Stimulated activated CD8-positive, alpha-beta memory T cell treated with anti-CD3 and anti-CD28 coated beads, Interleukin-7, amount 100 ng/mL, for 1 hour (primary cell): ENCODE measurements at places on chromosomes 4 and X.

GRCh38 chr4:173685831-173686210, 155.8 kb upstream of the HAND2 start:
- no peak for DNase-seq

DNA sequence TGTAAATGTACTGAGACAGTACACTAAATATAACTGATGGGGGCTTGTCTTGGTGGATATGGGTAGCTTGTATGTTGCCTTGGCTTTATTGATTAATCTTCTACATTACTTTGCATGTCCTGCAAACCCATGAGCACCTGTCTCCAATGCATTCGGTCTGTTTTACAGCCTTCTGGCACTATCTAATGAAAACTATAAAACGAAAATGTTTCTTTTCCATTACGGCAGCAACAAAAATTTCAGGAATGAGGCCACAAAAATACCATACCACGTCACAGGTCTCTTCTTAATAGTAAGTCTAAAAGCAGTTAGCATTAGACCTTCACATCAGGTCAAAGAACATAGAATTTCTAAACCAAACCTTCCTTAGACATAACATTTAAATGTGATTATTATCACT, 49.8 kb downstream of the EDNRA start:
- no peak for DNase-seq

GRCh38 chr4:126262665-126263064, 947.9 kb downstream of the FAT4 start:
- no peak for DNase-seq

DNA sequence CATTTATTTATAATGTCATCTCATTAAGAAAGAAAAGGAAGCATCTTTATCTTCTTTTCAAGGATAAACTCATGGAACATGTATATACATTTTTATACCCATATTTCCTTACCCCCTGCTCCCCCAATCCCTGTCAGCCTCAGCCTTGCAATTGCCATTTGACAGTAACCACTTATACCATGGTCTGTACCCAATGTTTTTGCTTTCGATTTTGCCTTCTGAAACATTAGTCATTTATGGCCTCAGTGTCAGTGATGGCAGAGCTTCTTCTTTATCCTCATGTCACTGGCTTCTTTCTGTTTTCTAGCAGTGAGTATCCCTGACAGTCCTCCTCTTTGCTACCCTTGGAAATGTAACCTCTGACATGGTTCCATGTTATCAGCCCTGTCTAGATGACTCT, 228.4 kb downstream of the SPRY1 start:
- no peak for DNase-seq

DNA sequence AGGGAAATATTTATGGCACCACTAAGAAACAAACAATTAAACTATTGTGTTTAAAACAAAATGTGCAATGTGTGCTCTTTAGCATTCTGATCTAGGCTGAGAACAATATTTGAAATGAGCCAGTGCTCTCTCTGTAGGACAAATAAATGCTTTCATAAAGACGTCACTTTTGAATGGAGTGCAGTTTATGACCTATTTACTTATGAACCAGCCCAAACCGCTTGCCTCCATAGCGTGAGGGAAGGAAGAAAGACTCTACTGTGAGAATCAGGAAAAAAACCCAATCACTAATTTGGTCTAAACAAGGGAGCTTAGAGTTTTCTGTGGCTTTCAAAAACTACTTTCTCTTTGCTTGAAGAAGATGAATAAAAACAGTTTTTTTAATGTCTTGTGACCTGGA, 39.4 kb downstream of the SAT1 start:
- no peak for DNase-seq

- peak; percentile 9 for DNase-seq
These were observed 157.2 kb downstream of the CFAP299 start for GRCh38 chr4:80492761-80493160.

DNA sequence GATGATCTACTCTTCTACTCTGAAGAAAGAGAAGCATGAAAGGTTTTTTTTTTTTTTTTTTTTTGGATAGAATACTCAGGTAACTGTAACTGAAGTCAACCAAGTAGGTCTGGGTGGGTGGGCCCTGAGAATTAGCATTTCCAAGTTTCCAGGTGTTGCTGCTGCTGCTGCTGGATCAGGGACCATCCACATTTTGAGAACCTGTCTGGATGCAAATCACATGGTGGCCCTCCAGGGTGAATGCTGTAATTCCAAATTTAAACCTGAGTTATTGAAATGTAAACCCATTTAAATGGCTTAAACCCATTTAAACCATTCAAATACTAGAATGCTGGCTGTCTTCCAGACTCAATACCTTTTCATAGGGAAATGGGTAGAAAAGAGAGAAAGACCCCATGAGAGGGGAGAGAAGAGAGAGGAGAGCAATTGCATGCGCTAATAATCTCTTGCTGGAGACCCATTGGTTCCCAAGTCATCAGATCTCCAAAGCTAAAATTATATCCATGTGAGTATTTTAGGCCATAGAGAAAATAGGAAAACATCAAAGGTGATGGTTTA, 17.6 kb downstream of the SUPT20HL1 start:
- DNase-seq: no peak

- no peak for DNase-seq
These were observed 1.5 kb downstream of the P2RY8 start for GRCh38 chrX:1535241-1536041.

DNA sequence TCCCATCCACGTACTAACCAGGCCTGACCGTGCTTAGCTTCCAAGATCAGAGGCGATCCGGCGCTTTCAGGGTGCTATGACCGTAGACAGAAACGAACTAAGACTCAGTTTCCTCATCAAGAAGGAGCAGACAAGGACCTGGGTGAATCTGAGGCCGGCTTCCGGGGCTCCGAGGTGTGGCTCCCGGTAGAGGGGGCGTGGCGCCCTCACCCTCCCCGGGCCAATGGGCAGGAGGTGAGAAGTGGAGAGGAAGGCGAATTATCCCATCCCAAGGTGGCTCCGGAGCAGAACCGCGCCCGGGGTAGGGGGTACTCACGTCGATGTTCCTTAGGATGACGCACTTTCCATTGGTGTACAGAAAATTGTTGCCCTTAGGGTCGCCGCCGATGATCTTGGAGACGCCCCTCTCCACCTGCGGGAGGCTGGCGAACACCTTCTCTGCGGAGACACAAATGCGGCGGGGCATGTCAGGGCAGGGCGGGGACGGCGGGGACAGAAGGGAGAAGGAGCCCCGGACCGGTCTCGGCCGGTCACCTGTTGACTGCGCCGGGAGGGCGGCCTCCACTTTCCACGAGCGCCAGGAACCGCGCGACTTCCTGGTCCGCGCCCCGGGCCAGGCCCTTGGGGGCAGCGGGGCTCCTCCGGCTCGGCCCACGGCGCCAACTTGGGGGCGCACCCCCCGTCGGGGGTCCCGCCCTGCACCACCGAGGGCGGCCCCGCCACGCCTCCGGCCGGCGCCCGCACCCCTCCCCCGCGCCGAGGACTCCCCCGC, 616 bp downstream of the WDR1 start:
- DNase-seq: peak; percentile 56

- no peak for DNase-seq
These were observed 424 bp upstream of the ZNF330 start for GRCh38 chr4:141220271-141220670.

DNA sequence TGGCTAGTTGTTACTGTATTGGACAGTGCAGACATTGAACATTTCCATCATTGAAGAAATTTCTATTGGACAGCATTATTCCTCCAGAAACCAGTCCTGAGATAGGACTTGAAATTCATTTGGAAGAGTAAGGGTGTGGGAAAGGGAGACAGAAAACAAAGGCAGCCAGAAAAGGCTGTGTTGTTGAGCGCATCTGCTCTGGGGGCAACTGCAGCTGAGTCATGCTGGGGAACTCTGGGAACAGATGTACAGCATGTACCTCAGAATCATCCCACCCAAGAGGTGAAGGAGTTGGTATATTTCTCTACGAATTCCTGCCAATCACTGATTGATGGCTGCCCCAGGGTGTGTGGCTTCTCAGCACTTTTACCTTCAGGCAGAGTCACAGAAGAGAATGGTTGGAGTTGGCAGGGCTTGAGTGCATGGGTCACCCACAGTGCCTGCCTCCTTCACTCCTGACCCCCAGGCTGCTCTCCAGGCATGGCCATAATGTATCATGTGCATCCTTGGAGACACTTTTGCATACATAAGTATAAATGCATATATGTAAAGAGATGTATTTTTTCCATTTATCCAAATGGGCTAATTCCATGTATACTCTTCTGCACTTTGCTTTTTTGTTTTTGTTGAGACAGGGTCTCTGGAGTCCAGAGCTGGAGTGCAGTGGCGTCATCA, 39.4 kb downstream of the GEMIN8 start:
- no peak for DNase-seq
